ENCODE measurements at places on chromosomes 6 and 20.

GRCh38 chr6:6678185-6678671 is 89.7 kb downstream of the LY86 start:
- DNase-seq = no peak

GRCh38 chr6:160737934-160738333 is 35.9 kb downstream of the PLG start:
- no peak for DNase-seq

GRCh38 chr6:138499303-138500018 is at the start of gene NHSL1:
TSS of gene NHSL1 (minus strand) at chr6:138499494. CDS start at chr6:138499290, 204 bp downstream.
- no peak for DNase-seq

GRCh38 chr6:23977706-23978105 is 148.3 kb upstream of the NRSN1 start:
- no peak for DNase-seq

DNA sequence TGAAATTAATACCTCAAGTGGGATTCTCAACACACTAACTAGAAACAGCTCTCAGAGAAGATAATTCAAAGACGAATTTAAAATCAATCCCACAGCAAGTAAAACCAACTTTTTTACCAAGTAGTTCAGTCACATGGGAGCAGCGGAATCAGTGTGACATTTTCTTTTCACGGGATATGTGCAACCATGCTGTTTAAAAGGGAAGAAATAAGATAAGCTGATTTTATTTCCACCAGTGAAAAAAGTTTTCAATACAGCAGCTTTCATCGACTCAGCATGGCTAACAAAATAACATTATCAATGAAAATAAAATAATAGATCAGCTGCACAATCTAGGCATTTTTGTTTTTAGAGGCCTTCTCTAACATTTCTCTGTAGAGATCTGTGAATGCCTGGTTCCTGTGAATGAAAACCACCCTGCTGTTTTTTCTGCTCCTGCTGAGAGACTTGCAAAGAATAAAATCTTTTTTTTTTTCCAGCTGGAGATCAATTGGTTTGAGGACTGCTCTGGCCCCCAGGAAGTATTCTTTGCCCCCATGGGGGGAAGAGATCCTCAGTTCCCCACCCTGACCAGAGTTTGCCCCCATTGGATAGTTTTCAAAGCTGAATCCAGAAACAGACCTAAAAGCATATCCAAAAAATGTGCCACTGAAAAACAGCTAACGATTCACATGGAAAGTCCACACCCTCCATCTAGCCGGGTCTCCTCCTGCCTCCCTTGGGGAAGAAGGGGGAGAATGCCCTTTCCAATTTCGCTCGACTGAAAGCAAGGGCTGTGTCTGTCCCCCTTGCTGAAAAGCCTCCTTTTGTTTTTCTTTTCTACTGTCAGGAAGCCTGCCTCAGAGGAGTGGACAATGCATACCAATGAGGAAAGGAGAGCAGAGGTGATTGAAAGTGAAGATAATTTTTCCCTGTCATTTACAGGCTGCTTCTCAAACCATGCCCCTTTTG is 317.6 kb downstream of the PRKN start:
- DNase-seq = no peak

DNA sequence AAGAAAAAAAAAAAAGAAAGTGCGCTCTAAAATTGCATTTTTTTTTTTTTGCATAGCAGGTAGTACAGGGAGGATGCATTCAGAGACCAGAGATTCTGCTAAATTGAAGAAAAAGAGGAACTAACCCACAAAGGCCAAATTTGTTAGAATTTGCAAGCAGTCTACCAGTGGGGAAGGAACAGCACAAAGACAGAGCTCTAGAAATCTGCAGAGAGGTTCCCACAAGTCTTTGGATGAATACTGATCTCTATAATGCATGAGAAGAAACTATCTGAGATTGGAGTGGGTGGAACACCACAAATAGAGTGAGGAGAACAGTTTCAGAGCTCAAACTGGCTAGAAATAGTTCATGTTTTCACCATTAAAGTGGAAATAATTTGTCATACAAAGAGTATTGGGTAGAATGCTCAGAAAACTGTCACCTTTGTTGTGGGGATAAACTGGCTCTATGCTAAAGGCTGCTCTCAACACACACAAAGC is 79.6 kb upstream of the AHI1 start:
- DNase-seq = no peak

GRCh38 chr6:150881911-150882481 is 16.5 kb downstream of the MTHFD1L start:
- DNase-seq = no peak

DNA sequence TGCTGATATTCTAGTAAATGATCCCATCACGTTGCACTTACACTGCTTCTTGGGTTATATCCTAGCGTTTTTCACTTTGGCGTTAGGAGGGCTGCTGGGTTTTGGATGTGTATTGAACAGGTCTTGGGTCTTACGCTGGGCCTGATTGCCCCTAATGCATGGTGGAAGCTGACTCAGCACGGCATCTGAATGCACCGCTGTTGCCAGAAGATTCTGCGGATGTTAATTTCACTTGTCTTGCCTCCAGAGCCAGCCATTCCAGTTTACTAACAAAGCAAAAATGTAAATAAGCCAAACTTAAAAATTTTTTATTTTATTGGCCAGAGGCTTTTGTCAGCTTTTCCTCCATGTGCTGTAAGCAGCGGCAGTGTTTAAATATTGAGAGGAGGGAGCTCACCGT is 233.5 kb downstream of the TMEM242 start:
- DNase-seq = no peak

DNA sequence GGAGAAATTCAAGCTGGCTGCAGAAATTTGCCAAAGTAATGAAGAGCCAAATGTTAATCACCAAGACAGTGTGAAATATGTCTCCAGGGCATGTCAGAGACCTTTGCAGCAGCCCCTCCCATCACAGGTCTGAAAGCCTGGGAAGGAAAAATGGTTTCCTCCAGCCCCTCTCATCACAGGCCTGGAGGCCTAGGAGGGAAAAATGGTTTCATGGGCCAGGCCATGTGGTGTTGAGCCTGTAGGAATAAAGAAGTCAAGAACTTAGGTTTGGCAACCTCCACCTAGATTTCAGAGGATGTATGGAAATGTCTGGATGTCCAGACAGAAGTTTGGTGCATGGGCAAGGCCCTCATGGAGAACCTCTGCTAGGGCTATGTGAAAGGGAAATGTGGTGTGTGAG is 185.0 kb downstream of the SLC35F1 start:
- no peak for DNase-seq

DNA sequence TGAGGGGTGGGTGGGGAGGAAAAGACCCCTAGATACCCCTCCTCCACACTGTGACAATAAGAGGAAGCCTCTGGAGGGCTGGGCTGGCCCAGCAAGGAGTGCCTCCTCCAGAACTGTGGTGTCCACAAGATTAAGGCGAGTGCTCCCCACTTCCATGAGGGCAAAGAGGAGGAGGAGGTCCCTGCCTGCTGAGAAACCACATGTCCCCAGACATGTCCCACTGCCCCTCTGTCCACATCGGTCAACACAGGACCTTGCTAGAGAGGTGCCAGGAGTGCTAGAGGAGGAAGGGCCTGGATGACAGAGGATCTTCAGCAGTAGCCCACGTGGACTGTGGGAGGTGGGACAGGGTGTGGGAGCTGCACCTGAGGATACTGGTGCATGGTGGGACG is 3.1 kb downstream of the RAET1G start:
- no peak for DNase-seq

GRCh38 chr6:29602564-29603361 is 17.8 kb downstream of the OR2H2 start:
- DNase-seq = no peak

DNA sequence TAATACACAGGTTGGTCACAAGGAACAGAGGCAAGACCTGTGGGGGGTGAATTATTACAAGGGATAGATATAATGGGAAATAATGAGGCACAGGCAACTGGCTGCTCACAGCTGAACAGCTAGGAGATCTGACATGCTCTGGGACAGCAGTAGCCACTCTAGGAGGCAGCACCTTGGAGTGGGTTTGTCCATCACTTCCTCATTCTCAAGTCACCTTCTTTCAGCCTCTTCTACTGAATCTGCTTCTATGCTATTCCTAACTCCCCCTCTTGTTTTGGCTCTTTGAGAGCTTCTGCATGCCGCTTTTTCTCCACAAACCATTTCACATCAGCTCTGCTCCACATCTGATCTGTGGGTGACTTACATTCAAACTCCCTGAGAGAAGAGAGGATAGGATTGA is 345.5 kb upstream of the MAP3K7 start:
- no peak for DNase-seq

GRCh38 chr6:6486595-6486994 is 101.9 kb upstream of the LY86 start:
- DNase-seq = no peak

- DNase-seq = no peak
Measured at GRCh38 chr6:69835414-69836179, 30.8 kb upstream of the COL19A1 start.

DNA sequence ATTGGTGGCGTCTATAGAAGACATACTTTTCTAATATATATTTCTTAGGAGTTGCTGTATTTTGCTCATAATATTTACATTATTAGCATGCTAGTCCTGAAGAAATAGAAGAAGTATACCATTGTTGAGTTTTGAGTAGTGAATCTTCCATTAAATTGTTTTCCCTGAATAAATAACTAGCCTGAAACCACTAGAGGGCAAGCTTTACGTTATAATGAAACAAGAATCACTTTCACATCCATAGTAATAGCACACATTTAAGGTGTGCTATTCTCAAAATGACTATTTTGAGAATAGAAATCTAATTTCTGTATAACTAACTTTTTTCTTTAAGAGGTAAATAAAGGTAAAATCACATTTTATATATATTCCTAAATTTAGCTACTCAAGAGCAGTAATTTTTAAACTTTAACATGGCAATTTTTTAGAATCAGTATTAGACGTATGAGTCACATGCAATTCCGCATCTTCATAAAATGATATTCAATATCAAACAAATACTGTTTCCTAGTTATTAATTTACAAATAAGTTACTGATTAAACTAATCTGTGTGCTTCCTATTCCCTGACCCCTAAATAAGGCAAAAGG is 213.2 kb upstream of the MANEA start:
- DNase-seq = no peak

DNA sequence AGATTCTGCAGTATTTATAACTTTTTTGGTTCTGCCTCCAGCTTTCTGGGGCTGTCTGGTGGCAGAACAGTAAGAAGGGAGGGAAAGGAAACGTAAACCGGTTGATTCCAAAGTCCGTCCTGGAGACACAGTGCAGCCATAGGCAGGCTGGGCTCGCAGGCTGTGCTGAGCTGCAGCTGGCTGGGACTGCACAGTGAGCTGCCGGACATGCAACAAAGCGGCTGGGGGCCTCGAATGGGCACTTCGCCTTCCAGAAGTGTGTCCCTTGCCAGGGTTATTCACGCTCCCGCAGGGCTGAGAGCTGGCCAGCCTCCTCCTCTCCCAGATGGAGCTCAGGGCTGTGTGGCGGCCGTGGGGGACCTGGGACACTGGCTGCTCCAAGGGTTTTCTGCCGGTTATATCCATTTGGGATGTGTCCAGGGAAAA is 78.1 kb upstream of the CD93 start:
- no peak for DNase-seq

GRCh38 chr20:48262466-48262865 is 477.2 kb upstream of the SULF2 start:
- DNase-seq = no peak

- DNase-seq = no peak
Measured at GRCh38 chr6:51029561-51029960, 210.9 kb downstream of the TFAP2B start.

DNA sequence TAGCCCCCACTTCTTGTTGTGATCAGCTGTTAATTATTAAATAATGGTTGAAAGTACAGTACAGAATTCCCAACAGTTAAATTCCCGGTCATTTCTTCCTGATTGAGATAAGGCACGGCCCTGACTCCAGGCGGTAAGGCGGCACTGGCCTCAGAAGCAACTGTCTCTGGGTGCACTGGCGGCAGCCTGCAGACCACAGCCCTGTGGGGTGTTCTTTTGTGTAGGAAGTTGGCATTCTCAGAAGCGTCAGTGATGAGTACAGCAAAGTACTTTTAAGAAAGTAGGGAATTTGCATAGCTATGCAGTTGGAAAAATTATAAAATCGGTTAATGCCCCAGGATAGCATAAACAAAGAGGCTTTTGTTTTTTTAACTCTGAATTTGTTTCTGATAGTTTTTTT is 50.5 kb downstream of the SAMD5 start:
- no peak for DNase-seq

DNA sequence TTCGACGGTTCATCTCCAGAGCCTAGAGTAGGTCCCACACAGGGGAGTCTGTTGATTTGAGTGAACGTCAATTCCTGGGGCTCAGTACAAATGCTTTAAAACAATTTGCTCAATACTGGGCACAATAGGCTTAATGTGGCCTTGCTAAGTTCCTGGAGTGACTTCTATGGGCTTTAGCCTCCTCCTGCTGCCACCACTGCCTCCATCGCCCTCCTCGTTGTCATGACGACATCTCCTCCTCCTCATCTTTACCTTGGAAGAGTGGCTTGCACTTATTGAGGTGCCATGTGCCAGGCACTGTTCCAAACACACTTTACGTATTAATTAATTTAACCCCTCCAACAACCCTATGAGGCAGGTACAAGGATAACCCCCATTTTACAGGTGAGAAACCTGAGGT is 11.8 kb upstream of the ZMYND8 start:
- no peak for DNase-seq

DNA sequence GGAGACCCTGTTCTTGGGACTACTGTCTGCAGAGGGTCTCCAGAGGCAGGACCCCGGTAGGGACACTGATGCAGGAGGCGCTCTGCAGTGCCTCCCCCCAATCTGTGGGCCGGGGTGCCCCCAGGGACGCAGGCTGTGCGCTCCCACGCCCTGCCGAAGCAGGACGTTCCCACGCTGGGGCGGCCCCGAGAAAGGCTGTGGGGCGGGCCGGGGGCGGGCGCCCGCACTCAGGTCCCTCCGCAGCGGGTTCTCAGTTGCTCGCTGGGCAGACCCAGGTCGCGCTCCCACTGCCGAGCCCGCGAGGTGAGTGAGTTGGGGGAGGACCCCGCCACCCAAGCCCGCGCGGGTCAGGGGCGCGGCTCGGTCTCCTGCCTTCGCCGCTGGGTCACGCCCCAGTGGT is at the start of gene COX4I2:
TSS of gene COX4I2 (plus strand) at position 253 of the 400 bp plus-strand sequence. CDS start 1,106 bp downstream, outside the sequence.
- DNase-seq = no peak

- no peak for DNase-seq
Measured at GRCh38 chr6:137051790-137052472, 7.2 kb upstream of the IL20RA start.

- no peak for DNase-seq
Measured at GRCh38 chr6:25302677-25303128, 23.5 kb downstream of the CARMIL1 start.

DNA sequence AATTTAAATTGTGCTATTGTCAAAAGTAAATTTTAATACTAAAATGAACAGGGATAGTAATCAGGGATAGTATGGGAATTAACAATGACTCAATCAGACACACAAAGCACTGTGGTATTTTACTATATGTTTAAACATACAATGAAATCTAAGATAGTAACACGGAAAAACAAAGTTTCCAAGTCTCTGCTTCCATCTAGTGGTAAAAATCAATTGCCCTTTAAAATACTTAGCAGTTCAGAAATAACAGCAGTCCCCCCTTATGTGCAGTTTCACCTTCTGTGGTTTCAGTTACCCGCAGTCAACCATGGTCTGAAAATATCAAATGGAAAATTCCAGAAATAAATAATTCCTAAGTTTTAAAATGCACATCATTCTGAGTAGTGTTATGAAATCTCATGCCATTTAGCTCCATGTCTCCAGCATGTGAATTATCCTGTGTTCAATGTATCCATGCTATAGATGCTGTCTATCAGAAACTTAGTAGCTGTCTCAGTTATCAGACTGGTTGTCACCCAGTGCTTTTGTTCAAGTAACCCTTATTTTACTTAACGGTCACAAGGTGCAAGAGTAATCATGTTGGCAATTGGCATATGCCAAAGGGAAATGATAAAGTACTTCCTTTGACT is 58.5 kb downstream of the AHI1 start:
- DNase-seq = no peak

Data from stimulated activated naive CD4-positive, alpha-beta T cell treated with Interleukin-2 at 50 U/mL for 16 hours (primary cell).